ENCODE measurements at places on chromosomes 3 and 15.

GRCh38 chr3:194005930-194006501 is 129.9 kb upstream of the HES1 start:
- DNase-seq: no peak

DNA sequence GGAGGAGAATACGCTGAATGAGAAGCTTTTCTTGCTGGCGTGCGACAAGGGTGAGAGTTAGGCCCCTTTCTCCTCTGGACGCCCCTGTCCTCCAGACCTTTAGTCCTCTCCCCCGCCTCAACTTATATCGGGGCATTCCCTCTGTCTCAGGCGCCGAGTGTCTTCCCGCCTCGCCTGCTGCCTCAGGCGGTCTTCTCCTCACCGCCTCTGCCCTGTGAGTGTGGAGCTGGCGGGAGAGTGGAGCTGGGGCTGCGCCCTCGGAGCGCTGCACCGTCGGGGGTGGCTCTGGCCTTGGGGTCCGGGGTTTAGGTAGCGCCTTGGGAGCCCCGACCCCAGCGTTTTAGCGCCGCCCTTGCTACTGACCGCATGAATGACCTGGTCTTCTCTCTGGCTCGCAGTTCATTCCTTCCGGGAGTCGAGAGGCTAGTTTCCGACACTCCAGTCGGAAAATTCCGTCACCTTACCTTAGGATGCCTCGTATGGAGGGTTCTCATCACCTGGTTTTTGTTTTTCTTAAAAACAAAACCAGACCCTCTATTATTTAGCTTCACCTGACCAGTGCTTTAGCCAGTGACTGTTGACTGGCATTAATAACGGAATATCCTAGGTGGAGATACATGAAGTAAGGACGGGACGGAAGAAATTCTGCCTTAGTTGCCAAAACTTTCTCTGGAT is 985 bp downstream of the TRPC1 start:
- DNase-seq: no peak

GRCh38 chr15:56207092-56207491 is 36.6 kb downstream of the RFX7 start:
- no peak for DNase-seq

DNA sequence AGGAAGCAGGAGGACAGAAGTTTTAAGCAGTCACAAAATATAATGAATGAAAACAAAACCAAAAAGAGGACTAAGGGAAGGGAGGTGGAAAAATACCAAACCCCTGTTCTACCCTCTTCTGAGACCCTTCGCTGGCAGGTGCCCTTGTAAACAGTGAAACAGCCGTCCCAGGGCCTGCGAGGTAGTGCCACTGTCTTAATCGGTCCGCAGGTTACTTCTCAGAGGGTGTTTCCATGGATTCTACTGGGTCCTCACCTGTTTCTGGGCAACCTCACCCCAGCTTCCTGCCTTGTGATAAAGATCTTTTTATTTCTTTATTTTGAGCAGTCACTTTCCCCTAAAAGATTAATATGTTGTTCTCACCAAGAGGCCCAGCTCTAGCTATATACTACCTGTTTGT is 65.3 kb downstream of the SLC30A4 start:
- no peak for DNase-seq

DNA sequence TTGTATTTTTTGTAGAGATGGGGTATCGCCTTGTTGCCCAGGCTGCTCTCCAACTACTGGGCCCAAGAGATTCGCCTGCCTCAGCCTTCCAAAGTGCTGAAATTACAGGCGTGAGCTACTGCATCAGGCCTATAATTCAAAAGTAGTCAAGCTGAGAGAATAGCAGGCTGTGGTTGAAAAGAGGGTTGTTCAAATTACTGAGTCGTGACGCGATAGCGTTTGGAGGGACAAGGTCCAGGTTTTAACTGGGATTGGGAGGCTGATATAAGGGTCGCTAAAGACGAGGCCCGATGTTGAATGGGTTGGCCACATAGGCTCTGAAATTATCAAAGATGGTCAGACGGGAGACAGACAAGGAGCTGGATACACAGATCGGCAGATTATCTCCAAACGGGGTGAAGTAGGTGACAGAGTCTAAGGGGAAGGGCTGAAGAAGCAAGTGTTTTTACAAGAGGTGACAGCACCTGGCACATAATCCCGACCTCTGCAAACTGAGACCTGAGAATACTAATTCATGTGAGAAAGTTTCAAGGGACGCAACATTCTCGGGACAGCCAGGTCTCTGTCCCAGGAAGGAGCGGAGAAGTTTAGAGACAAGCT is 759 bp upstream of the ARID3B start:
- DNase-seq: no peak

DNA sequence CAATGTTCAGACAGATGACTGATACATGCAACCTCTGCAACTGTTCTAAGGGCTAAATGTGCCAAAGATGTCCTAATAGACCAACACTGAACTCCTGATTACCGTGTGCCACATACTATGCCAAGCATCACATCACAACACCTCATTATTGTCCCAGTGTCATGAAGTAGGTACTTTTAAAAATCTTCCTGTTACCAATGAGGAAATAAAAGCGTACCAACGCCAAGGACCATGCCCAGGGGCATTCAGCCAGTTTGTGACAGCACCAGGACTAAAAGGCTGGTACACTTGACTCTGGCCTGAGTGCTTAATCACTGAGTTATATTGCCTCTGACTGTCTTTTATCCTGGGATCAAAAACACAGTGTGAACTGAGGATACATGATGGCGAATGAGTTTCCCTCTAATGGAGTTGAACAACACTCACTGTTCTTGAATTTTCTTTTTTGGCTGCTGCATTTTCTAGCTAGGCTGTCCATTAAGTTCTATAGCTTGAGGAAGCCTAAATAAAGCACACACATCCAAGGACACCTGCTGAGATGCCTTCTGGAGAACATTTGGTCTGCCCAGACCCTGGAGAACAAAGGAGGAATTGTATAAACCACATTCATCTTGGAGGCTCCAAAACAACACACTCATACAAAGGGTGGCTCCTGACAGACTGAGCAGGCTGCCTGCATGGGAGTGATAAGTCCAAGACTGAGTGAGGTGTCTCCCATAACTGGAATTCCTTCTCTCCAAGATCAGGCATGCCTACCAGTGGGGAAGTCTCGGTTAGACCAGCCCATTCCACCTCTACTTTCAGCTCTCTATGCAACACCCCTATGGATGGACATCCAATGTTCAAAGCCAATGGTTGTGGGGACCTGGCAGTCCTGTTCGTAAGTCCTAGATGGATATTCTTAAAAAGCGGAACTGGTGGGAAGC is 126.7 kb upstream of the PRICKLE2 start:
- DNase-seq: no peak

DNA sequence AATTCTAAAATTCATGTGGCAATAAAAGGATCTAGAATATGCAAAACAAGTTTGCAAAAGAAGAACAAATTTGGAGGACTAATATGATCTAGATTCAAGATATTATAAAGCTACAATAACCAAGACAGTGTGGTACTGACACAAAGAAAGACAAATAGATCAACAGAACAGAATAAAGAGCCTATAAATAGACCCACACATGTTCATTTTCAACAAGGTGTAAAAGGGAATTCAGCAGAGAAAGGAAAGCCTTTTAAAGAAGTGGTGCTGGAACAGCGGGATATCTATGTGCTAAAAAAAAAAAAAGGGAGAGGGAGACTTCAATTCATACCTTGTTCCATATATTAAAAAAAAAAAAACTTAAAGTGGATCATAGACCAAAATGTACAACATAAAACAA is 149.0 kb downstream of the WDR76 start:
- no peak for DNase-seq

GRCh38 chr3:127712461-127712860 is 39.7 kb downstream of the ABTB1 start:
- DNase-seq: no peak

GRCh38 chr3:43497905-43498365 is 123.9 kb downstream of the ANO10 start:
- no peak for DNase-seq

GRCh38 chr3:74661672-74662071 is 47.2 kb upstream of the CNTN3 start:
- no peak for DNase-seq

- DNase-seq: no peak
These were observed 47.0 kb downstream of the OSBPL10 start for GRCh38 chr3:31934018-31934417.

DNA sequence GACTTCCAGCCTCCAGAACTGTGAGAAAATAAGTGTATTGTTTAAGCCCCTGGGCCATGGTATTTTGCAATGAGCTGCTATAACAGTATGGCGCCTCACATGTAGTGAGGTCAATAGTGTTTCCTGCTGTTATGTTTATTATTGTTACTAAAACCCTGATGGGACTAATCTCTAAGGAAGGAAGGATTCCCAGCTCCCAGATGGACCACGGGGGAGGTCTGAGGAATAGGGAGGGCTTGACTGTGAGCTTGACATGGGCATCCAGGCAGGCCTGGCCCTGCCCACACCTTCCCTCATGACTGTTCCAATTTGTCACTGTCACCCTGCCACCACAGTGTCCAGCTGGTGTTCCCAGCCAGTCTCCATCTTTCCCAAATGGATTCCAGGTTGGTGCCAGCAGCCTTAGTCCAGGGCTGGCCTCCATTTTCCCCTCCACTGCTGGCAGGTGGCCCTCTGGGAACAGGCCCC is 14.5 kb upstream of the SLC41A3 start:
- DNase-seq: peak; percentile 78

GRCh38 chr3:50503504-50504342 is at the start of gene CACNA2D2:
CACNA2D2 (minus strand) TSS chr3:50503634; CDS start chr3:50503423, 211 bp downstream.
- DNase-seq: no peak

GRCh38 chr15:41695750-41696436 is 35.7 kb downstream of the MGA start:
- peak; percentile 15 for DNase-seq

- no peak for DNase-seq
These were observed 376.3 kb downstream of the GAP43 start for GRCh38 chr3:115999613-116000012.

- DNase-seq: no peak
These were observed 2.0 kb downstream of the FOXL2NB start for GRCh38 chr3:138949002-138949418.

- no peak for DNase-seq
These were observed 166.3 kb downstream of the GREM1 start for GRCh38 chr15:32884146-32884545.

GRCh38 chr3:145017959-145018358 is 1046.3 kb downstream of the DIPK2A start:
- DNase-seq: no peak

GRCh38 chr3:119469418-119470189 is 841 bp downstream of the POGLUT1 start:
- DNase-seq: no peak

DNA sequence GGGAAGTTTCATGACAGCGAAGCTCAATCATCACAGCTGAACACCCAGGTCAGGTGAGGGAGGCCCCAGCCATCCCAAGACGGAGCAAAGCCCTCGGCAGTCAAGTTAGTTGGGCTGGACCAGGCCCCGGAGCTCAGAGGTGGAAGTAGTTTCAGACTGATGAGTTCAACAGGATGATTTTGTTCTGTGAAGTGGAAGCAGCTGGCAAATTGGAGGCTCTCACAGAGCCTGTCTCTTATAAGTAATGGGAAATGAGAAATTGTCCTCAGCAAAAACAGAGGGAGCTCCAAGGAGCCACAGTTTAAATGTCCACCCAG is 245.1 kb downstream of the XXYLT1 start:
- no peak for DNase-seq

DNA sequence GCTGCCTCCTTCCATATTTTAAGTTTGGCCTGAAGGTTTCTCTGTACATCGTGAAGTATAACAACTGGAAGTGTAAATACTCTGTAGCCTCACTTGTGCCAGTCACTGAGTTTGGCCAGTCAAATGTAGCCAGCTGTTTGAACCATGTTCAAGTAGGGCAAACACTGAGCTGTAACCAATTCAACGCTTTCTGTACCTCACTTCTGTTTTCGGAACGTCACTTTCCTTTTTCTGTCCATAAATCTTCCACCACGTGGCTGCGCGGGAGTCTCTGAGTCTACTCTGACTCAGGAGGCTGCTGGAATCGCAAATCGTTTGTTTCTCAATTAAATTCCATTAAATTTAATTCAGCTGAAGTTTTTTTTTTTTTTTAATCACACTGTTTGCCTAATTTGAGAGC is 88.8 kb upstream of the RARB start:
- DNase-seq: no peak

DNA sequence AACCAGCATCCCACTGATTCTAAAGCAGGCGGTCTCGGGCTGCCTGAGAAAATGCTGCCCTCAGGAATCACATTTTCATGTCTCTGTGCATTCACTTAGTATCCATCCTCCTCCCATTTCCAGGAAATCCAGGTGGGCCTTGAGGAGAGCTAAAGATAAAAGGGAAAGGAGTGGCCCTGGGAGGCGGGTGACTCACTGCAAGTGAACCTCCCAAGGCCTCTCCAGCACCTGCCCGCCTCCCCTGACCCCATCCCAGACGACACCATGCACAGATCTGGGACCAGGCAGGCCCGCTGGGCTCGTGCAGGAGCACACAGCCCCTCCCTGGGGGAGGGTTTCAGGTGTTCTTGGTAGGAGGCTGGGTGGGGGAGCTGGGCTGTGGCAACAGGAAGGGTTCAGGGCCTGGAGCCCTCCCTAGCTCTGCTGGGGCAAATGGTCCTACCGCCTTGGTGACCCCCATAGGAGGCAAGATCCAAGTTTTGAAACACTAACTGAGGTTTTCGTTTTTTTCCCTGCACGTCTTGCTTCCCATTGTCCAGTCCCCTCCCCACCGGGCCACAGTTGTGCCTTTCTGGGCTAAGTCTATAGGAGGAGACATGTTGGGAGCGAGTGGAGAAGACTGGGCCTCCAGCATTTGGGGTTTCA is 22.2 kb downstream of the MELTF start:
- DNase-seq: no peak

GRCh38 chr3:192917404-192918274 is at the start of gene MB21D2:
MB21D2 (minus strand) TSS chr3:192917856; CDS start chr3:192917840, 16 bp downstream.
- peak; percentile 27 for DNase-seq

GRCh38 chr15:80467311-80467714 is 63.1 kb downstream of the ARNT2 start:
- DNase-seq: no peak

DNA sequence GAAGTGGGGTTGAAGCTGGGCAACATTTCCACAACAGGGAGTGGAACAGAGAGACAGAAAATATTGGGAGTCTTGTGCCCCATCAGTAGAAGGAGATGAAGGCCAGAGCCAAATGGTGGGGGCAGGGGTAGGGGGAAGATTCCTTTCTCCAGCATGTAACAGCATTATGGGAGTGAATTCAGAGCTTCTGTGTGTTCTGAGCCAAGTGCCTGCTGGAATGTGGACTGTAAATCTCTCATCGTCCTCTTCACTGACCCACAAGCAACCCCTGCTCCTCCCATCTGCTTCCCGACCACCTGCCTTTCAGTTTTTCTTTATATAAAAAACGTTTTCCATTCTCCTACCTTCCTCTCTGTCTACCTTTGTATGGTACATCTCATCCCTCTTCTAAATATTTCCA is 344.2 kb upstream of the TPRG1 start:
- DNase-seq: no peak

GRCh38 chr3:177471733-177472480 is 274.6 kb upstream of the TBL1XR1 start:
- DNase-seq: no peak

- DNase-seq: no peak
These were observed 381.0 kb downstream of the SOX2 start for GRCh38 chr3:182092662-182093262.

GRCh38 chr3:47577583-47578118 is 1.0 kb downstream of the CSPG5 start:
- DNase-seq: no peak
